Inflammatory macrophage (primary cell): ENCODE measurements at places on chromosomes 16 and 17.

GRCh38 chr17:55259684-55260111, 5.1 kb upstream of the HLF start:
- no peak for DNase-seq

DNA sequence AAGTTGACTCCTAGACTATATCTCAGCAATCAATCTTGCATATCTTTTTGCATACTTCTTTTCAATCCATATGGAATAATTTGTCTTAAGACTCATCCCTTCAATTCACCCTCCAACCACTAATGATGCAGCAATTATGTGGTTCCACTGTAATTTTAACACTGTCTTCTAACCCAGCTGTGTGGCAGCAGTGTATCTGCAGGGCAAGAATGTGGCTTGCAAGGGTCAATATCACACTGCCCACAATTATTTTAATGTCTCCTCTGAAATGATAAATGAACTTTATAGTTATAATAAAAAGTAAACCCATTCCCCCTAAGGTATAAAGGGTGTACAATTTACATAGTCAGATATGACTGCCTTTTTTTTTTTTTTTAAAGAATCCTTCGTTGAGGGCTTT, 48.6 kb downstream of the FTO start:
- no peak for DNase-seq

DNA sequence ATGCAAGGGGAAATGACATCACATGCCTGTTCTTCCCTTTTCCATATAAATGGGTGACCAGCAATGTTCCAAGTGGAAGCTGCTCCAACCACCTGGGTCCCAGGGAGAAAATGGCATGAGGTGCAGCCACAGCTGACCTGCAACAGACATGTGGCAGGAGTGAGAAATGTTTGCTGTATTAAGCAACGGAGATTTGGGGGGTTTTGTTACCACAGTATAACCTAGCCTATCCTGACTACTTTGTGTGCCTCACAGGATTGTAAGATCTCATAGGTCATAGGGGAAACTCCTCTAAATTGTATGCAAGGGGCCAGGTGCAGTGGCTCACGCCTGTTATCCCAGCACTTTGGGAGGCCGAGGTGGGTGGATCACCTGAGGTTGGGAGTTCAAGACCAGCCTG, 12.0 kb downstream of the CDIPT start:
- no peak for DNase-seq

GRCh38 chr17:28846231-28846630, 3.6 kb upstream of the FAM222B start:
- DNase-seq: no peak

GRCh38 chr17:30848021-30848420, 16.3 kb downstream of the ATAD5 start:
- no peak for DNase-seq

GRCh38 chr17:37820313-37820994, 75.6 kb upstream of the HNF1B start:
- no peak for DNase-seq

DNA sequence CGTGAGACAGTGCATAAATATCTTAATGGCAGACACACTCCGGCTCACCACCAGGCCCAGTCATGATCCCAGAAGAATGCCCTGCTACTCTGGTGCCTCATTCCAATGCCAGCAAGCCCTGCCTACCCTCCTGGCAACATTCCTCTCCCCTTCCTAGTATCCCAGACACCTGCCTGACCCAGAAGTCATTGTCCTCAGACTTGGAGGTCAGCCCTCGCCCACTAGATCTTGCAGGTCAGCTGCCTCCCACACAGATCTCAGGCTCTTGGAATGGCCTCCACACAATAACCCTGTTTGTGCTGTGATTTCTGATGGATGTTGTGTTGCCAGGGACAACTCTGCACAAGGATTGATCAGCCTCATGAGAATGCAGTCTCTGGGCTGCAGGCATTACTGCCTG, 1.8 kb upstream of the TEX2 start:
- no peak for DNase-seq

- DNase-seq: peak; percentile 48
These were observed 65.9 kb downstream of the HIC1 start for GRCh38 chr17:2120586-2121335.

DNA sequence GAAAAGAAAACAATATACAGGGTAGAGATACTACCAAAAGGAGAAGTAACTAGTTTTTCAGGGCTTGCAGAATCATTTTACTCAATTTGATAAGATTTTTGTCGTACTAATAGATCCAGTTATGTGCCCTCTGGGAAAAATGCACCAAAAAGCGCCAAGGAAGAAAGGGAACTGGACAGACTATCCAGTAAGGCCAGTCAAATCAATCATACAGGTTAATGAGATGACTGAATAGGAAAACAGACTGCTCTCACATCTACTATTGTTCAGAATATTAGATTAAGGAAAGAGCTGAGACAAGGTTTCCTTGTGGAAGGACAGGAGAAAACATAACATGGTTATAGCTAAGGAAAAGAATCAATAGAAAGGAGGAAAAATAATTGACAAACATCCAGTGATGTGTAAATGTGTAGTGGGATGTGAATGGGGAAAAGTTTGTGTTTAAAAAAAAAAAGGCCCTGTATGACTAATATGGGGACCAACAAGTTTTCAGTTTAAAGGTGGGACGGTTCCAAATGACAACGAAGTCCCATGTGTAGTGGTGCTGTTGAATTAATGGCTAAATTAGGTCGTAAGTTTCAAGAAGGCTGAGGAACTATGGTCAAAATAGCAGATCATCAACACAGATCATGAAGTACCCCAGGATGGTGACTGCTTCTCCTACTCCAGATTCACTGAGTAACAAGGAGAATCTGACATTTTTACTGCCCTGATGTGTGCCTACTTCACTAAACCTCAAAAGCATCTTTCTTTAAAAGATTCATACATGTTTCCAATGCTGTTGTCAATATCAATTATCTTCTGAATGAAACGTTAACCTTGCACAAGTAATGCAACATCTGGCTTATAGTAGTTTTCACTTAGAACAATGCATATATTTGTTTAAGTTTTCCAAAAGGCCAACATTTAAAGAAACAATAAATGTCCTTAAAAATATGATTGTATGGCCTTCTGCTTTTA, 40.7 kb downstream of the BRIP1 start:
- DNase-seq: no peak

DNA sequence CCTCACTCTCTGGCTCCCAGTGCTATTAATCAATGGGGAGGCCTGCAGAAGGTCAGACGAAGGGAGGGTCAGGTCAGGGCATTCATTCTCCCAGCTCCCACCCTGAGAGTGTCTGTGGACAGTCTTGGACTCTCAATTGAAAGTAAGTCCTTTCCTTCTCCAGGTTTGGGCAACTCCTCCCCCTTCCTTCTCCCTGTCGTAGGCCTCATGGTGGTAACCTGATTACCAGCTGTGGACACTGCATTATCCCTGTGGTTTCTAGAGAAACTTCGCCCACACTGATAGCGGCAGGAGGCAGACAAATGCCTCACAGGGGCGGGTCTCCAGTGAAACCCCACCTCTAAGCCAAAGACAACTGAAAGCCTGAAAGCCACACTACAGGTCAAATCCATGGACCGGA, 57.7 kb upstream of the SLC25A19 start:
- DNase-seq: peak; percentile 63

DNA sequence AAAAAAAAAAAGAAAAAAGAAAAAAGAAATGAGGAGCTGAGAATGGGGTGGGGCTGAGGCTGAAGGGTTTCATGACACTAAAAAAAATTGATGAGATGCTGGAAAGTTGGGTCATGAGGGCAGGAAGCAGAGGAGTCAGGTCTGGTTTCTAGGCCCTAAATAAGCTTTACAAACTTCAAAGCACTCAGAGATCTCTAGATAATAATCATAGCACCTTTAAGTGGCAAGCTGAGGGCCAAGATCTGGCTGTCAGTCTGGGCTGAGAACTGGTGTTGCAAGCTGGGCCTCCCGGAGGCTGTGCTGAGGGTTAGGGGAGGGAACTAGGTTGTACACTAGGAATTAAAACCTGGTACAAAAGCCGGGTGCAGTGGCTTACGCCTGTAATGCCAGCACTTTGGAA, 6.4 kb downstream of the ZNF764 start:
- DNase-seq: no peak

- DNase-seq: no peak
These were observed at the start of gene RPRML for GRCh38 chr17:46979147-46979863. RPRML (minus strand) TSS chr17:46979253; CDS start chr17:46979007, 246 bp downstream.

DNA sequence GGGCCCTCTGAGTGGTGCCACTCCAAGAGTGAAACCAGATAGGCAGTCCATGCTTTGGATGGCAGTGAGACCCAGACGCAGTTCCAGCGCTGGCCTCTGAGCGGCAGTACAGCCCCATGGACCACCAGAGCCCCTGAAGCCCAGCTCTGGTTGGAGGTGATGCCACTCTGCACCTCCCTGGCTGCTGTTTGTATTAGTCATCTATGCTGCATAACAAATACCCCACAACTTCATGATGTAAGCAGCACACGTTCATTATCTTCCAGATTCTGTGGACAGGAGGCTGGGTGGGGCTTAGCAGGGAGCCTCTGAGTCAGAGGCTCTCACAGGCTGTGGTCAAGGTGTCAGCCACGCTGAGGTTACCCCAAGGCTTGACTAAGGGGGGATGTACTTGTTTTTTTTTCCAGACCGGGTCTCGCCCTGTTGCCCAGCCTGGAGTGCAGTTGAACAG, 5.1 kb upstream of the NME4 start:
- peak; percentile 57 for DNase-seq

GRCh38 chr16:77868478-77868877, 80.1 kb downstream of the VAT1L start:
- peak; percentile 37 for DNase-seq

DNA sequence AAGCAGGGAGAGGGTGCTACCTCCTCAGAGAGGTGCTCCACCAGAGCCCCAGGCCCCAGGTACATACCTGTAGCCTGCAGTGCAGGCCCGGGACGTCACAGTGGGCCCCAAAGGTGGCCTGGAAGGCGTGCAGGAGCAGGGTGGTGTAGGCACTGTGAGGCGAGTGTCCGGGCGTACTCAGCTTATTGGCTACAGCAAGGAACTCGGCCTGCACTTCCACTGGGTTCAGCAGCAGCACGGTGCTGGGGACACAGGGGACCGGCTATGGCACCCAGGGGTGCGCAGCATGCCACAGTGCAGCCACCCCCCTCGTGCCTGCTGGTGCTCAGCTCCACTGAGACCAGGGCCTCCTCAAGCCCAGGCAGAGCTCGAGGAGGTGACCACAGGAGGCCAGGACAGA, 23.2 kb upstream of the PIK3R6 start:
- no peak for DNase-seq

GRCh38 chr16:23248261-23249194, 53.6 kb upstream of the SCNN1B start:
- no peak for DNase-seq

- no peak for DNase-seq
These were observed 36.6 kb downstream of the BCO1 start for GRCh38 chr16:81275064-81275532.

DNA sequence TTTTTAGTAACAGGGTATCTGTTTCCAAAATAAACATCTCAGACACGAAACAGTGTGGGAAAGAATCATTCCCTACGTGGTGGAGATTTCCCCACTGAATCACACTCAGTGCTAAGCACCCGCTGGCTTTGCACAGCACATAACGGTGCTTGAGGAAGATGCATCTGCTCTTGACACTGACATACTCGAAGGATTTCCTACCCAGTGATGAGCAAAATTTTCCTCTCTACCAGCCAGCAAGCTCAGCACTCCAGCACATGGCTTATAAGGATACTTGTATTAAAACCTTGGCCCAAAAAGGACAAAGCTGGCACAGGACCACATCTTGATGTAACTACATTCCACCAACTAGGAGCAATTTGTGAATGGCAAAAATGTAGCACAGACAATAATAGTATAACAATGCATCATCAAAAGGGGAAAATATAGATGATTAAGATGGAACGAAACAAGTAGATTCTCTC, 59.0 kb downstream of the ANKFY1 start:
- DNase-seq: no peak

GRCh38 chr16:8370374-8371270, 219.7 kb downstream of the TMEM114 start:
- no peak for DNase-seq

GRCh38 chr16:19378511-19378910, 39.2 kb upstream of the TMC5 start:
- DNase-seq: no peak

- no peak for DNase-seq
These were observed 12.7 kb downstream of the SCN4A start for GRCh38 chr17:63960006-63960405.

GRCh38 chr17:57861790-57862693, 12.2 kb upstream of the MRPS23 start:
- peak; percentile 51 for DNase-seq

DNA sequence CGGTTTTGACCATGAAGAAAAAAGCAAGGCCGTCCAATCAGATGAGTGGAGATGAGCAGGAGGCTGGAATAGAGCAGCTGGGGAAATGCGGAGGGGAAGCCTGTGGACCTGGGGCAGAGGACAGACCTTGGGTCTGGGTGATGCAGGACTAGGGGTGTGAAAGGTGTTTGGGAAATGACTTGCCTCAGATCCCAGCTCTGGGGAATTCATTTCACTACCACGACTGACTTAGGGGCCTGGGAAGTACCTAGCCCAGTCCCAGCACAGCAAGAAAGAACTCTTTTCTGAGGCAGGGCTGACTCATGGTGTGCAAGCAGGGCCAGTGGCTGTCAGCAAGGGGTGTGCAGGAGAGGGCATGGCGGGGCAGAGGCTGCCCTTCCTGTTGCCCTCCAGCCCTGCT, 14.8 kb downstream of the DNAI2 start:
- DNase-seq: no peak

GRCh38 chr17:64661976-64662773, at the start of gene SMURF2:
SMURF2 (minus strand) TSS chr17:64662307; CDS start chr17:64661880, 427 bp downstream.
- peak; percentile 66 for DNase-seq

DNA sequence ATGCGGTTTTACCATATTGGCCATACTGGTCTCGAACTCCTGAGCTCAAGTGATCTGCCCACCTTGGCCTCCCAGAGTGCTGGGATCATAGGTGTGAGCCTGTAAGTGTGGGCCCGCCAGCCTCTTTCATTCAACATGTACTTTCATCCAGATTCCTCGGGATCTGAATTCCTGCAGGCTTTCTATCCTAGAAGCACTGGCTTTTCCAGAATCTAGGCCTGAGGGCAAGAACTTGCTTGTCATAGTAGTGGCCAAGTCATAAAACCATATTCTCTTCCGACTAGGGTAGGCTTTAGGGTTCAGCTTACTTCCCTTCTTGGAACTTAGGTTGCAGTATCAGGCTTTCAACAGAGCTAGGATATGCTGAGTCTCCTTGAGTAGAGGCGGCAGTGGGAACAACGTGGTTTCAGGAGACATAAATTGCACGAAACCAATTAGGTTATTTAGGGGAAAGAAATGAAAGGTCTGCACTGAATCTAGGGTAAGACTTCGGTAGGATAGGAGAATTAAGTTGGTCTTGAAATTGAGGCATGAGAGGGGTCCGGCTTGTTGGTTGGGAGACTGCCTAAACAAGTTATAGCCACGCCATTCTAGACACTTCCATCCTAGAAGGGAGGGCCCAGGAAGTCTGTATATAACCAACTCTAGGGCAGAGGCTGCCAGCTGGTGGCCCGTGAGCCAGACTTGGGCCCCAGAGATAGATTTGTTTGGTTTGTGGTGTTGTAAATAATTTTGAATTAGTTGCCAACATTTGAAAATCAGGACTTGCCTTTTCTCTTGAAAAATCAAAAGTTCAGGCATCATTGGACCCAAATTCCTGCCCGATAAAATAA, 15.6 kb downstream of the SLC7A6 start:
- DNase-seq: peak; percentile 51
